ENCODE measurements at places on chromosomes 7 and 10. TPM values are rescaled to one million over a fixed set of nuclear protein-coding genes. Genes with fewer than 3 reads are reported as not detected.

- no peaks in the 10 kb centered on the region for H3K36me3 ChIP-seq
- no peak for DNase-seq
- H3K27ac ChIP-seq: no peak overlapping the region
- peaks cover 15% of the 10 kb centered on the region for H3K4me1 ChIP-seq
- H3K4me3 ChIP-seq: no peak overlapping the region
Measured at GRCh38 chr7:134318443-134318842, 1.7 kb upstream of the SLC35B4 start.

The PWWP2B gene
- 3.8 TPM for total RNA-seq

The VIPR2 gene
- total RNA-seq: 4.2 TPM

DNA sequence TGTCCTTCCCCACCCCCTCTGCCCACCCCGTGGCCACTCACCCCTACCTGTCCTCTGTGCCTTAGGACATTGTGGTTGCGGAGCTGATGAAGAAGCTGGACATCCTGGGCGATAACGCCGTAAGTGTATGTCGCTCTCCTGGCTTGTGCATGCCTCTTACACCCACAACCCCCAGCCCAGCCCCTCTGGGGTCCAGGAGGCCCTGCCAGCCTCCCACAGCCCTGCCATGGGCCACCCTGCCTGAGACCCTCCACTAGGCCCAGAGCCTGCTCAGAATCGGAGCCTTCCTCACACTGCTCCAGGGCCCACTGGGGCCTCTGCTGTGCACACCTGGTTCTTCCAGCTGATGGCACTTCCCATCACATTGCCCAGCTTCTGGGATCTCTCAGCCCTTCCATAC is 36.8 kb upstream of the DPYSL4 start:
- H3K4me1 ChIP-seq: no peaks in the 10 kb centered on the region
- no peaks in the 10 kb centered on the region for H3K36me3 ChIP-seq
- no peak for DNase-seq
- H3K27me3 ChIP-seq: no peaks in the 10 kb centered on the region
- H3K27ac ChIP-seq: no peak overlapping the region
- no peak overlapping the region for H3K4me3 ChIP-seq

The PLA2G12B gene
- total RNA-seq: not detected

DNA sequence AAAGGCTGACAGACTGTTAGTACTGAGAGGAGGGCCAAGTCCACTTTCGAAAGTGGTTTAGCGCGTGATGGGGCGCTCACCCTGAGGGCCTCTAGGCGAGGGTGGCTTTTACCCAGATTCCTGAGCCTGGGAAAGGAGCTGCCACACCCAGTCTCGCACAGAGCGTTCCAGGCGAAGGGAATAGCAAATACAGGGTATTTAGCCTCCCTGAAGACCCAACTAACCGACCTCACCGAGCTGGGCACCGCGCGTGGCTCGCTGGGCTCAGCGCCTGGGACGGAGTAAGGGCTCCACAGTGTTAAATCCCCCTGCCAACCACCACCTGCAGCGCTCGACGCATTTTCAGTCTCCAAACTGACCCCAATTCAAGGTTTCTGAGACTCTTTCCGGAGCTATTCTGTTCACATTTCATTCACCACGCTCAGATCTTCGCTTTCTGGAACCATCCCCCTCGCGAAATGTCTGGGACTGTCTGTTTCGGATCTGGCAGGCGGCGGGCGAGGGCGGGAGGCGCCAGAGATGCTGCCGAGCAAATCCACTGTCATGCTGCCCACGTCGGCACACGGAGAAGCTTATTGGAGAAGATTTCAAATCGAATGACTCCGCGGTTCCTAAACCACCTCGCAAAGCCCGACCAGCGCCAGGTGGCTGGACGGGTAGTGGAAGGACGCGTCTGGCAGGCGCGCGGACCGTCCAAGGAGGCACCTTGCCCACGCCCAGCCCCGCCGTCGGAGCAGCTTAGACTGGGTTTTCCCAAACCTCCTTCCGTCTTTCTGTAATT is 1.4 kb upstream of the OSBPL3 start:
- no peaks in the 10 kb centered on the region for H3K27me3 ChIP-seq
- peaks cover 47% of the 10 kb centered on the region for H3K4me1 ChIP-seq
- H3K4me3 ChIP-seq: peak overlapping the region; percentile 95
- peaks cover 22% of the 10 kb centered on the region for H3K36me3 ChIP-seq

GRCh38 chr10:3820255-3820654 is 35.2 kb upstream of the KLF6 start:
- DNase-seq: no peak
- no peak overlapping the region for H3K4me3 ChIP-seq
- peaks cover 5% of the 10 kb centered on the region for H3K4me1 ChIP-seq
- no peaks in the 10 kb centered on the region for H3K27me3 ChIP-seq

GRCh38 chr10:133127291-133128125 is 32.5 kb upstream of the KNDC1 start:
- no peak overlapping the region for H3K4me3 ChIP-seq
- H3K4me1 ChIP-seq: peaks cover 5% of the 10 kb centered on the region
- peaks cover 5% of the 10 kb centered on the region for H3K27me3 ChIP-seq
- no peaks in the 10 kb centered on the region for H3K36me3 ChIP-seq
- H3K27ac ChIP-seq: no peak overlapping the region

The TFPI2 gene
- not detected for total RNA-seq

The CCDC136 gene
- 14.3 TPM for total RNA-seq

- no peak for DNase-seq
- peaks cover 3% of the 10 kb centered on the region for H3K4me1 ChIP-seq
- no peak overlapping the region for H3K27ac ChIP-seq
- H3K4me3 ChIP-seq: no peak overlapping the region
Measured at GRCh38 chr10:123807444-123808035, 84.1 kb downstream of the CPXM2 start.

The GPR141 gene
- total RNA-seq: not detected

DNA sequence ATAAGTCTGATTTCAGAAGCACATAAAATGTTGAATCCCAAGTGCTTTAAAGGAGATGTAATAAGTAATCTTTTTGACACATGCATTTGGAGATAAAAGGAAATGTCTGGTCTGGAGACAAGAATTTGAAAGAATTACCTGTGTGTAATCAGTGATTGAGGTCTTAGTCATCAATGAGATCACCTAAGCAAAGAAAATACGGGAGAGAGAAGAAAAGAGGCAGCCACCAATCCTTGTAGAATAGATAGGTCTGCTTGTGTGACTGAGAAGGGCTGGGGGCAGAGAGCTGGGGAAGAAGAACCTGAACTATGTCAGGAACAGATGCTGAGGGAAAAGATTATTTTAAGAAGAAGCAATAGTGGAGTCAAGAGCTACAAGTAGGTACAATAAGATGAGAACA is 49.3 kb upstream of the ITPRID1 start:
- no peak overlapping the region for H3K4me3 ChIP-seq
- H3K36me3 ChIP-seq: no peaks in the 10 kb centered on the region
- H3K27me3 ChIP-seq: no peaks in the 10 kb centered on the region
- no peak for DNase-seq

- H3K27ac ChIP-seq: no peak overlapping the region
- H3K4me3 ChIP-seq: no peak overlapping the region
- DNase-seq: no peak
- H3K27me3 ChIP-seq: no peaks in the 10 kb centered on the region
Measured at GRCh38 chr10:15236340-15236739, 67.8 kb upstream of the NMT2 start.

DNA sequence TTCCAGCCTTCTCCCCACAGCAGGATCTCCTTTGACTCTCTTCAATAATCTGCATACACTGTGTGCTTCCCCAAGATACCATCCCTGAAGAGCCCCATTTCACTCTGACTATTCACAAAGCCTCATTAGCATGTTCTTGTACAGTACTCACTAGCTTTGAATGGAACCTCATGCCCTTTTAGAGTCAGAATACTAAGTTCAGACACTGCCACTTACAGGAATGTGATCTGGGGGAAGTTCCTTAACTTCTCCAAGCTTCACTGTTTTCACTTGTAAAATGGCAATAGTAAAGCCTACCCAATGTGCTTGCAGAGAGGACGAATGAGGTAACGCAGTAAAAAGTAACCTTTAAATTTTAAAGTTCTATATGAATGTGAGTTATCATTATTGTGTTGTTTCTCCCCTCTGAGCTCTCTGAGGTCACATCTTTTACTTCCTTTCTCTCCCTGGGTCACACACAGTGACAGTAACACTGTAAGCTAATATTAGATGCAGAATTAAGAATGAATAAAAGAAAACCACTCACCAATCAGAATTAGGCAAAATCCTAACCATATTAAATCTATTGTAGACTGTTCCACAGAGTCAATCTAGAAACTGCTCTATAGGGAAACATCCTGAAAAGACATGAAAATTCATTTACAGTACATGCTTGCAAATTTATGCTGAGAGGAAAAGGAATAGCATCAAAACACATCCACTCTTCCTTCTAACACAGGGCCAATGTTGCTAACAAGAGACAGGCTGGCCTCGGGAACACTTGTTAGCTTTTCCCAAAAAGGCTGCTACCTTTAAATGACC is 64.2 kb upstream of the IL6 start:
- peaks cover 35% of the 10 kb centered on the region for H3K27me3 ChIP-seq
- DNase-seq: no peak
- peaks cover 9% of the 10 kb centered on the region for H3K36me3 ChIP-seq
- H3K4me1 ChIP-seq: peaks cover 57% of the 10 kb centered on the region
- H3K4me3 ChIP-seq: no peak overlapping the region

DNA sequence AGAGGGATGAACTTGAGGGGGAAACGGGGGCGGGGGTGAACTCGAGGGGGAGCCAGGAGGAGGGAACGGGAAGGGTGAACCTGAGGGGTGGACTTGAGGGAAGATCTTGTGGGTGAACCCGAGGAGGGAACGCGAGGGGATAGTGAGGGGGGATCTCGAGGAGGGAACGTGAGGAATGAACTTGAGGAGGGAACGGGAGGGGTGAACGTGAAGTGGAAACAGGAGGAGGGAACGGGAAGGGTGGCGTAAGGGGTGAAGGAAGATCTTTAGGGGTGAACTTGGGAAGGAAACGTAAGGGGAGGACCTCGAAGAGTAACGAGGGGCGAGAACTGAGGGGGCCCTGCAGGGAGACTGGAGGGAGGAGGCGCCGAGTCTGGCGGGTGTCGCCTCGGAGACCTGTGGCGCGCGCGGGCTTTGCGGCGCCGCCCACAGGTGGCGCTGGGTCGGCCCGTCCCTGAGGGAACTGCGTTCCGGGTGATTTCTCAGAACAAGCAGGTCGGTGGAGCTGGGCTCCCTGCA is 651 bp downstream of the MYO3A start:
- peak overlapping the region; percentile 27 for H3K4me3 ChIP-seq
- no peak for DNase-seq
- no peaks in the 10 kb centered on the region for H3K4me1 ChIP-seq
- no peaks in the 10 kb centered on the region for H3K36me3 ChIP-seq
- H3K27ac ChIP-seq: no peak overlapping the region

The WEE2 gene
- total RNA-seq: not detected

The PTPN12 gene
- total RNA-seq: 9.6 TPM

The CALML5 gene
- not detected for total RNA-seq

The BHLHA15 gene
- total RNA-seq: 0.41 TPM

GRCh38 chr7:17746020-17746530 is 194.2 kb downstream of the SNX13 start:
- H3K4me3 ChIP-seq: no peak overlapping the region
- DNase-seq: no peak
- no peaks in the 10 kb centered on the region for H3K36me3 ChIP-seq
- no peak overlapping the region for H3K27ac ChIP-seq
- H3K4me1 ChIP-seq: no peaks in the 10 kb centered on the region

DNA sequence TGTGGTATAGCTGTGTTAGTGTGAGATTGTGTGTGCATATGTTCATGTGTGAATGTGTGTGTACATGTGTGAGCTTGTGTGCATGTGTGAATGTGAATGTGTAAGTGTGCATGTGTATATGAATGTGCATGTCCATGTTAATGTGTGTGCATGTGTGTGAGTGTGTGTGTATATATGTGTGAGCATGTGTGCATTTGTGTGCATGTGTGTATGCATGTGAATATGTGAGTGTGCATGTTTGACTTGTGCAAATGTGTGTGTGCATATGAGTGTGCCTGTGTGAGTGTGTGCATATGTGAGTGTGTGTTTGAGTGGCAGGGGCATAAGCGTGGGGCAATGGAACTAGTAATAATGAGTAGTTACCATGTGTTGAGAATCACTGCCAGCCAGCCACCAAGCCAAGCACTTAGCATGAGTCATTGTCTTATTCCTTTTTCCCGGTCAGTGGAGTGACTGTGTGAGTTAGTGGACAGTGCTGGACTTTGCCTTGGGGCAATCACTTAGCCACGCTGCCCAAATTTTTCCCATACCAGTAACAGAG is 46.3 kb upstream of the SHH start:
- no peak overlapping the region for H3K4me3 ChIP-seq
- DNase-seq: no peak
- H3K27ac ChIP-seq: no peak overlapping the region
- H3K36me3 ChIP-seq: no peaks in the 10 kb centered on the region
- peaks cover 2% of the 10 kb centered on the region for H3K27me3 ChIP-seq

Measured in activated T-helper 2 cell treated with anti-CD3 and anti-CD28 coated beads, Interferon-gamma antibody, Interleukin-2, Interleukin-4, amounts not matched to agents 10 μg/mL and 5 μg/mL and 100 μg/mL, durations not matched to agents 14 hours and 24 hours and 36 hours (primary cell).